Uterus (tissue), 4 donors: ENCODE measurements at places on chromosomes 11 and 22.
A peak's percentile ranks its signal among the peaks of the same experiment; 100 is the strongest.

GRCh38 chr11:131723088-131723487, 352.7 kb downstream of the NTM start:
- no peak for DNase-seq

GRCh38 chr22:23498811-23499798, 81.0 kb downstream of the IGLL1 start:
- DNase-seq = no peak

DNA sequence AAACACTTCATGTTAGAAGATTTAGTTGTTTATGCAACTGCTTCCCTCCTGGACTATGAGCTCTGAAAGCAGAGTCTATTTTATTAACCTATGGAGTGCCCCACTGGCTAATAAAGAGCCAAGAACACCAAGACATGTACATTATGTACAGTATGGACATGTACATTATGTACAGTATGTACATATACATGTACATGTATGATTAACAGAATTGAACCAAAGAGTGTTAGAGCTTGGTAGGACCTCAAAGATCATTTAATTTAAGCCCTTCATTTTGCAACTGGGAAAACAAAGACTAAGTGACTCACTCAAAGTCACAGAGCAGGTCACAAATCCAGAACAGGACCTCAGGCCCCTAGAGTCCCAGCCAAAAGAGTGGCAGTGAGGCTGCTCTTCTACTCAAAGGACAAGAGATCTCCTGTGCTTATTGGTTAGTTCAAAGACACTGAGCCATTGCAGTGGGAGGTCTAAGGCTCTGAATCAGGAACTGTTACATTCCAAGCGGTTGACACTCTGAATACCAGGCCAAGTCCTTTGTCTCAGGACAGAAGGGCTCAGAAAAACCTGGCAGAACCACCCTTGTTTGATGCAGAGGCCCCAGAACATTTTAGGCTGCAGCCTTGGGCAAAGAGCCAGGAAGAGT, 103.8 kb downstream of the FAM168A start:
- no peak for DNase-seq

GRCh38 chr22:29212743-29213142, 7.0 kb downstream of the EMID1 start:
- no peak for DNase-seq

DNA sequence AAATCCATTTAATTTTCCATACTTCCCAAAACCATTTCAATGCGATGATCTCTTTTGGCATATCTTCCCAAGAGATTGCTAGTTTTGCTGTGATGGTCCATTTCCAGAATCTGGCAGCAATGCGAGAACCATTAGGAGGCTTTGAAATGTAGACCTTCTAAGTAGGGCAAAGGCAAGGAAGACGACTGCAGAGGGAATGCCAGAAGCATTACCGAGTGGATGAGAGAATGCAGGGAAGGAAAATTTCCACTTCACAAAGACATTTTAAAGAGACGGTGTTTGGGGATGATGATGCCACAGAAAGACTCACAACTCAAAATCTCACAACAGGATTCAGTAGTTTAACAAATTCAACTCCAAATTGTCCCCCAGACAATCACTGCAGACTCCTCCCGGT, 471 bp upstream of the CEP126 start:
- peak; percentile 48 for DNase-seq
